T-helper 17 cell (primary cell): ENCODE measurements at places on chromosomes 2 and 18.

GRCh38 chr2:44680424-44680971 lies 261.0 kb upstream of the SIX3 start:
- no peak overlapping the region for H3K4me3 ChIP-seq
- H3K27ac ChIP-seq: no peak overlapping the region
- H3K27me3 ChIP-seq: no peaks in the 10 kb centered on the region
- H3K36me3 ChIP-seq: peaks cover 2% of the 10 kb centered on the region
- no peak for DNase-seq

GRCh38 chr2:160294339-160294803 lies 94.3 kb upstream of the ITGB6 start:
- no peaks in the 10 kb centered on the region for H3K27me3 ChIP-seq
- peaks cover 51% of the 10 kb centered on the region for H3K4me1 ChIP-seq
- no peak for DNase-seq
- H3K27ac ChIP-seq: peak overlapping the region; percentile 75
- peaks cover 16% of the 10 kb centered on the region for H3K36me3 ChIP-seq
- no peak overlapping the region for H3K4me3 ChIP-seq

GRCh38 chr2:167059173-167059572 lies 170.9 kb downstream of the XIRP2 start:
- no peaks in the 10 kb centered on the region for H3K27me3 ChIP-seq
- H3K27ac ChIP-seq: no peak overlapping the region
- DNase-seq: no peak
- no peaks in the 10 kb centered on the region for H3K4me1 ChIP-seq
- no peaks in the 10 kb centered on the region for H3K36me3 ChIP-seq

- no peak for DNase-seq
- H3K27me3 ChIP-seq: no peaks in the 10 kb centered on the region
- peak overlapping the region; percentile 65 for H3K4me3 ChIP-seq
- H3K27ac ChIP-seq: peak overlapping the region; percentile 90
- H3K4me1 ChIP-seq: peaks cover 62% of the 10 kb centered on the region
Observed at GRCh38 chr2:31319406-31320175, 85.6 kb downstream of the EHD3 start.
